Stimulated activated CD4-positive, alpha-beta T cell treated with anti-CD3 and anti-CD28 coated beads, Interleukin-4, amount 100 ng/mL, for 1 hour (primary cell): ENCODE measurements at places on chromosomes 2 and 18.

GRCh38 chr2:196271795-196272194 lies 100.4 kb upstream of the STK17B start:
- no peak for DNase-seq

DNA sequence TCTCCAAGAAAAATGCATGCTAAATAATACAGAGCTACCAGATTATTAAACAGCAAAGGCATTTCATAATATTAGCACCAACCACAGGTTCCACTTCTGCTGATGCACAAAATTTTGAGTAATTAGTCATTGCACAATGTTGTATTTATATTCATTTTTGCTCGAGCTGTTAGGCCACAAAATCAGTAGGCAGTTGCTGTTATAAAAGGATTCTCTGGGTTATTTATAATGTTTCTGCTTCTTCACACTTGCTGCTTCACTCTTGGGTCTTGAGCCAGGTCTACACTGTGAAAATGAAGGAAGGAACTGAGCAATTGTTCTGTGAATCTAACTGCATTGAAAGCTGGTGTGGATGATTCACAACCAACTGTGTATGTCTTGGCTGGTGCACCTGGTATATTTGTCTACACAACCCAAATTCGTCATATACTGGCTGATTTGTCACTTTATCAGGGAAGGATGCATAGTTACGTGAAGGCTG lies 38.3 kb downstream of the MRPL33 start:
- DNase-seq: no peak

DNA sequence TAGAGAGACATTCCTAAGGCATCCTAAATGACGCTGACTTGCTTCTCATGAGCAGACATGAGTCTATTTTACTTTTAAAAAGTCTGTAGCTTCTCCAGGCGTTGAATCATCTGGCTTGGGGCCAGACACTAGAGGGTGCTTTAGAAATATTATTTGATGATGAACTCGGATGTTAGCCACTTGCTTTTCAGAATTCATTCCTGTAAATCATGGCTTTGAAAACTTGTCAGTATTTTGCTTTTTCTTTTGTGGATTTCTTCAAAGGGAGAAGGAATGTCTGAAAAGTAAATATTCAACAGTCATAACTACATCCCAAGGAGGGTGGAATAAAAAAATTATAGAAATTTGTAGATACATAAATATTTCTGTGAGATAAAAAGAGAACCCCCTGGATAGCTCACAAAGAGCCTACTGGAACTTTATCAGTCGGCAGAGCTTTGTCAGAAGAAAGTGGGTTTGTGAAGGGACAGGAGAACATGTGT lies 370.8 kb downstream of the OSR1 start:
- no peak for DNase-seq

DNA sequence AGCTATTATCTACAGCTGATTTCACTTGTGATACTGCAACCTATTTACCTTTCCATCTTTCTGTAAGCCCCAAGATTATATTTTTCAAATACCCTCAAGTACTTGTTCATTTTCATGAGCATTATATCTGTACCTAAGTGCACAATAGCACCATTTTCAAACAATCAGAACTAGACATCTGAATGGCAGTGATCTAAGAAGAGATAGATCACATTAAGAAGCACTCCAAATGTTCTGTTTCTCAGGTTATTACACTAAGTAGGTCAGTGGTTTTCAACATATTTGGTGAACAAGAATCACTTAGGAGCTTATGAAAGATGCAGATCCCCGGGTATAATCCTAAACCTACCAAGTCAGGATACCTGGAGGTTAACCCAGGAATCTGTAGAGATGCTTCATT lies 872.7 kb downstream of the DCDC2C start:
- no peak for DNase-seq

DNA sequence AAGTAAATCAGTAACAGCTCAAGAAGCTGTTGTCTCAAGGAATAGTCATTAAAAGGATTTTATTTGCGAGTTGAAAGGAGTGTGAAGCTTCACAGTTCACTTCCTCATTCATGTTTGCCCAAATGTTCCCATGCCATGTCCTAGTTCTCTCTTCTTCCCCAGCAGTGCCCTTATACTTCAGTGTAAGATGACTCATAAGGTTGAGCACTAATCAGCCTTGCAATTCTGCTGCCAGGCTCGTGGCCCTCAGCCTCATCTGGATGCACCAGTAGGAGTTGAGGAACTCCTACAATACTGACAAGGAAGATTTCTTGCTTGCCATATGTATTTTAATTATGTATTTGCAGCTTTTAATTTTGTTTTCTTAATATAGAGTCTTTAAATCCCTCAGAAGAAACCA lies 1980.4 kb downstream of the SUCLG1 start:
- no peak for DNase-seq

DNA sequence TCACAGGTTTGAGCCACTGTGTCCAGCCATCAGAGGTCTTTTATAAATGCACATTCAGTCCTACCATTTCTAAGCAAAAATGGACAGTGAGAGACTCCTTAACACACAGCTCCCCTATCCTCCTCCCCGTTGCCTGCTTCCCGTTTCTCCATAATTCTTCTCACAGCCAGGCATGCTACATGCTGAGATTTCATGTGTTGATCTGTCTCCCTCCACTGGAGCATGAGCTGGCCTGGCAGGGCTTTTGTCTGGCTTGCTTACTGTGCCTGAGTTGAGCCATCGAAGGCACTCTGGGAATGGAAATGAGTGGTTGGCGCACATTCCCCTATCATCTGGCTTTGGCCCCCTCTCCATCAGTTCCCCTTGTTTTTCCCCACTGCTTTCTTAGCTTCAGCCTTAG lies 413.5 kb downstream of the PTPRM start:
- no peak for DNase-seq

DNA sequence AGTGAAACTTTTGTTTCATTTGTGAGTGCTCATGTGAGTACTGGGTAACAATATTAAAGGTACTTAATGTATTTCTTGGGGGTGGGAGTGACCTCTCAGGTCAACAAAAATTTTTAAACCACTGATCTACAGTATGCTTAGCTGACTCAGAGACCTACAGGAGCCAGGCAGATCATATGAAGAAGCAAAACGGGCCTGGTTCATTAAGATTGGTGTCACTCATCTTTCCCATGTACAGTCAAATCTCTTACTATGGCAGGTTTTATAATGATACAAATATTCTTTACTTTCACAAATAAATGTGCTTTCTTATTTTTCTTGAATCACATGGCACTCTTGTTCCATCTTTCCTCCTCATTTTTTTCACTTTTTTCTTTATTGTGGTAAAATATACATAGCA lies 7.7 kb upstream of the TMSB10 start:
- DNase-seq: no peak

DNA sequence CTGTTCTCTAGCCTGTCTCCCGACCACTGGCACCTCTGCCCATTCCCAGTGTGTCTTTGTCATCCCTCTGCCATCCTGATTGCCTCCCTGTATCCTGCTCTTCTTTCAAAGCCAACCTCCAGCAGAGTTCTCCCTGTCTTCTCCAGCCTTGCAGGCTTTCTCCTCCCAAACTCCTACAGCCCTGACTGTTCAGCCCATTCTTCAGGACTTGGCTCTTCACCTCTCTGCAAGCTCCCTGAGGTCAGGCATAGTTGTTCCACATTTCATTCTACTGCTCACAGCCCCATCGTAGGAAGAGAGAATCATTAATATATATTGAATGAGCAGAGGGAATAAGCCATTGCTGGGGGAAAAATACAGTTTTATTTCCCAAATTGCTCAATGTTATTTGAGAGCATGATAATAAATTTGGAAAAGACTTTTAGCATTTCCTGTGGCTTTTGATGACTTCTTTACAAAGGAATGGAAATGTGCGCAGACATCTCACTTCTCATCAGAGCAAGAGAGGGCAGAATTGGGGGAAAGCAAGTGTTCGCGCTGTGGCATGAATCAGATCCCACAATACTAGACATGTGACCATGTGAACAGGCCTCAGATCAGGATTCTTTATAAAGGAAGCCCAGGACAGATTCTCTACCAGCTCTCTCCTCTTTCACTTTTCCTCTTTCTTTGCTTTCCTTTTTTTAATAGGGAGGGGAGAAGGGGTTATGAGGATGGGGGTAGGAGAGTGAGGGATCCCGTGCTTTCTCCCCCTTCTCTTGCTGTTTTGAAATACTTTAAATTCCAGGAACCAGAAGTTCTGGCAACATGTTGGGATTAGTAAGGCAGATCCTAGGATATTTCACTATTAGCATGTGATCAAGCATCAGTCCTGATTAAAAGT lies 37.4 kb downstream of the EPAS1 start:
- DNase-seq: no peak

GRCh38 chr18:77369644-77370043 lies 120.0 kb downstream of the GALR1 start:
- DNase-seq: no peak

DNA sequence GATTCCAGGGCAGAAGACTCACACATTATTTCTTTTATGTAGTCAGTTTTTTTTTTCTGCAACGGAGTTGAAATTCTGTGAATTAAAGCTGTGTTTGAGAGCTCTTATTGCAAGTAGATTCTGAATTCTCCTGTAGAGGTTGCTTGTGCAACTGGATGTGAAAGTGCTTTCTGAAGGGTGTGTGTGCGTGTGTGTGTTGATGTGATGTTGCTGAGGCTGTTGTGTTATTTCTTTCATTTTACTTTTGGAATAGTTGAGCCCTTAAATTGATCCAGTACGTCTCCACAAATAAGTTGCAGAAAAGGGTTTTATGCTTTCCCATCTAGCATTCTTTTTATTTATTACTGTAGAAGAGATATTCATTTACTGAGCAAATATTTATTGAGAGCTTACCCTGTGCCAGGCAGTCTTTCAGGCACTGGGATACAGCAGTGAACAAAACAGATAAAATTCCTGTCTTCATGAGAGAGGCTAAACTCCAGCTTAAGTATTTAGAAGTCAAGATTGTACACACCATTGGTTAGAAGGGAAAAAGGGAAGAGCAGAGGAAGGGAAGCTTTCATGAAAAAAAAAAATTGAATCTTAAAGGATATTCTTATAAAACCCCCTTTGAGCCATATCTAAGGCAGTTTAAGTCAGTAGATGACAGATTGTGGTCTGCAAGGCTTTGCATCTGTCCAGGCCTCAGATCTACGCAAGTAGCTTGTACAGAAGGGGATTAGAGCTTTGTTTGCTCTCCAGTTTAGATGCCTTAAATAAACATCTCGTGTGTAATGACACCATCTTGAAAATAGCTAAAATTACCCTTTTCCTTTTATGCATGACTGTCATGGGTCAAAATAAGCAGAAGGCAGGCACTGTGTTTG lies 58.2 kb downstream of the MYO1B start:
- DNase-seq: no peak

DNA sequence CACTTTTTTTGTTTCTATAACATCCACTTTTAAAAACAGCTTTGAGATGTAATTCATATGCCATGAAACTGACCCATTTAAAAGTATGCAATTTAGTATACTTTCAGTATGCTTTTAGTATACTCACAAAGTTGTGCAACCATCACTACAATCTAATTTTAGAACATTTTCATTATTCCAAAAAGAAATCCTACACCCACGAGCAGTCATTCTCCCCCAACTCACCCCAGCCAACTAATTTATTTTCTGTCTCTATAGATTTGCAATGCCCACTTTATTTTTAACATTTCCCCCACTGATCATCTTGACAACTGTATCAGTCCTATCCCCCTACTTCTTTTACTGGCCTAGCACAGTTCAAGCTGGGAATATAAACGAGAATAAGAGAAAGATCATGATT lies 39.1 kb downstream of the FAM98A start:
- DNase-seq: no peak

GRCh38 chr2:9076210-9076609 lies 72.7 kb upstream of the MBOAT2 start:
- no peak for DNase-seq

DNA sequence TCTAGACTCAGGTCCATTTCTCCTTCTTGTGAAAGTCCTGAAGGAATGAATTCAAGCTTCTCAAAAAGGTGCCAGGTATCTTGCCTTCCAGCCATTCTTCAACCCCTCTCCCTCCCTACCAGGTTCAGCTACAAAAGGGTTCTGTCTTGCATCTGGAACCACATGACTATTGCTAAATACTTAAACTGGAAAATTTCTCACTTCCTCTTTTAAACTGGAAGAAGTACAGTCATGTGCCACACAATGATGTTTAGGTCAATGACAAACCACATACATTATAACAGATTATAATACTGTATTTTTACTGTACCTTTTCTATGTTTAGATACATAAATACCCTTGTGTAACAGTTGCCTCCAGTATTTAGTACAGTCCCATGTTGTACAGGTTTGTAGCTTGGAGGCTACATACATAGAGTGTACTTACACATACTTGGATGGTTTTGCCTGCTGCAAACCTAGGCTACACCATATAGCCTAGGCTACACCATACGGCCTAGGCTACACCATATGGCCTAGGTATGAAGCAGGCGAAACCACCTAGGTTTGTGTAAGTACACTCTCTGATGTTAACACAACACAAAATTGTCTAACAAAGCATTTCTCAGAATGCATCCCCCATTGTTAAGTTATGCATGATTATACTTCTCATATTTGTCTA lies 142.0 kb upstream of the DNMT3A start:
- no peak for DNase-seq

- no peak for DNase-seq
These were observed 44.9 kb downstream of the LMAN2L start for GRCh38 chr2:96694816-96695455.

DNA sequence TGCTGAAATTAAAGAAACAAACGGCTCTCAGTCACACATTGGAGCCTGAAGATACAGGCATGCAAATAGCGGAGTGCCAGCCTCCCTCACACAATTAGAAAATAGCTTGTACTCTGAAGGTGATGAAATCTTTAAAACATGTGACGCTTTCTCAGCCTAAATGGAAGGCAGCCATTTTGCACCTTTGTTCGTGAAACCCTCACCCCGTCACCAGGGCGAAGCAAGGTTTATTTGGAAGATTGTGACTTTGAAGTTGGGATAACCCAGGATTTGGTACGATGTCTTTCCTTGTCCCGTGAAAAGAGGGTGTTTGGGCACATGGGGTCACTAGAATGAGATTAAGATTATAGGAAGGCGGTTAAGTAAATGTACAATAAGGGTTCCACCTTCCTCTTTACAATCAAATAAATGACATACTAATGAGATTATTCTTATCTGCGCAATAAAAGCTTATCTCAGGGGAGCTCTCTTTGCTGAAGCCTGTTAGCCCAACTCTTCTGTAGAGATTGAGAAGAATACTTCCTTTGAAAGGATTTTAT lies 4.2 kb downstream of the SH3BP4 start:
- DNase-seq: no peak

GRCh38 chr18:515156-515815 lies 14.8 kb upstream of the COLEC12 start:
- DNase-seq: no peak

GRCh38 chr2:199558156-199558555 lies 100.4 kb upstream of the SATB2 start:
- no peak for DNase-seq
